ENCODE measurements at places on chromosomes 16 and 17.

- DNase-seq, result no peak
Observed at GRCh38 chr16:13324851-13325250, 423.5 kb downstream of the SHISA9 start.

- no peak for DNase-seq
Observed at GRCh38 chr16:27408012-27408601, 6.1 kb downstream of the IL21R start.

GRCh38 chr17:31093866-31094599 is 744 bp upstream of the NF1 start:
- DNase-seq, result no peak

GRCh38 chr16:15782573-15783365 is 74.1 kb downstream of the MYH11 start:
- no peak for DNase-seq

DNA sequence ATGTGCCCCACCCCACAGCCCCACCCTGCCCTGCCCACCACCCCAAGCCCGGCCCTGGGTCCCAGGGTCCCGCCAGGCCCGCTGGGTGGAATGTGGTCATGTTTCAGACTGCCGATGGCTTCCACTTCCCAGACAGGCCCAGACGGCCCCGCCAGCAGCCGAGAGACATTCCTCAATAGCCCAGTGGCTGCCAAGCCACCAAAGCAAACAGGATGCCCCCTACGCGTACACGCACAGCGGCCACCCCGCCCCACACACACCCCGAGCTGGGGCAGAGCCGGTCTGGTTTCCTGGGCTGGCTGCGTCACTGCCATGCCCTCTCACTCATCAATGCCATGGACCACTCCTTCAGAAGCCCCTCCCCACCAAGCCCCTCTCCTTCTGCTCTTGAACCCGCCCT is 1.2 kb upstream of the KRT17 start:
- DNase-seq, result no peak

DNA sequence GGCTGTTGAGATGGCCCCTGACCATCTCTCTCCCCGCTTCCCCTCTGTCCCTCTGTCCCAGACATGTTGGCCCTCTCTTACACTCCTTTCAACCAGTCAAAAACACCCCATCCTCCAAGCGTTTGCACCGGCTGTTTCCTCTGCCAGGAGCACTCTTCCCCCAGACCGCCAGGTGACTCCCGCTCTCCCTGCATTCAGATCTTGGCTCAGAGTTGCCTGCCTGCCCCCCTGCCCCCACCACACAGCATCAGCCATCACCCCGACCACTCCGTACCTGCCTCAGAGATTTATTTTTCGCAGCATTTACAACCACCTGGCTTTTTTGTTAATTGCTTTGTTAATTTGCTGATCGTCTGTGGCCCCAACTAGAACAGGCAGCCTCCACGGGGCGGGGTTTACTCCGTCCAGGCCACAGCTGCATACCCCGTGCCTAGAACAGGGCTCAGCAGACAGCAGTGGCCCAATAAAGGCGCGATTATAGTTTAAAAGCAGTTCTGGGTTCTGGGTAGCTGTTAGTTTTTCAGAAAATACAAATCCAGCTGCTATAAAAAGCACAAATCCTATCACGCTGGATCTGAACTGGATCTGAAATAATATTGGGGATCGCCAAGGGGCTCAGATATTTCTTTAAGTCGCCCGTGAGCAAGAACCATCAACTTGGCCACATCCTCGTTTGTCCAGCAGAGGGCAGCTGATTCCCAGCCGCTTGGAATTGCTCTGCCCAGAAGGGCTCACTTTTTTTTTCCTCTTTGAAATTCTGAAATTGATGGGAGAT is 173.6 kb downstream of the IRF8 start:
- DNase-seq, result peak; percentile 5

DNA sequence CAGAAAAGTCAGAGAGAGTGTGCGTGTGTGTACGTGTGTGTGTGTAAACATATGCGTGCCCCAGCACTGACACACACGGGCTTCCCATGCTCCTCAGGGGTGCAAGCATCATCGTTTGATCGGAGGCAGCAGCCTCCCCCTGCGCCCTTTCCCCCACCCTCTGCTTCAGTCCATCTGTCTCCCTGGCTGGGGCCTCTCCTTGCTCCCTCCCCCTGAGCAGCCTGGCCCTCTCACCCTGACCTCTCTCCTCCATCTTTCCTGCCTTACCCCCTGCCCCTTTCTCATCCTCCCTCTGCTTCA is 4.4 kb downstream of the STX1B start:
- no peak for DNase-seq

- DNase-seq, result no peak
Observed at GRCh38 chr17:40535924-40536294, 29.4 kb downstream of the CCR7 start.

All from activated CD8-positive, alpha-beta memory T cell treated with anti-CD3 and anti-CD28 coated beads for 4 hours (primary cell).